ENCODE measurements at places on chromosomes 5 and 9.

DNA sequence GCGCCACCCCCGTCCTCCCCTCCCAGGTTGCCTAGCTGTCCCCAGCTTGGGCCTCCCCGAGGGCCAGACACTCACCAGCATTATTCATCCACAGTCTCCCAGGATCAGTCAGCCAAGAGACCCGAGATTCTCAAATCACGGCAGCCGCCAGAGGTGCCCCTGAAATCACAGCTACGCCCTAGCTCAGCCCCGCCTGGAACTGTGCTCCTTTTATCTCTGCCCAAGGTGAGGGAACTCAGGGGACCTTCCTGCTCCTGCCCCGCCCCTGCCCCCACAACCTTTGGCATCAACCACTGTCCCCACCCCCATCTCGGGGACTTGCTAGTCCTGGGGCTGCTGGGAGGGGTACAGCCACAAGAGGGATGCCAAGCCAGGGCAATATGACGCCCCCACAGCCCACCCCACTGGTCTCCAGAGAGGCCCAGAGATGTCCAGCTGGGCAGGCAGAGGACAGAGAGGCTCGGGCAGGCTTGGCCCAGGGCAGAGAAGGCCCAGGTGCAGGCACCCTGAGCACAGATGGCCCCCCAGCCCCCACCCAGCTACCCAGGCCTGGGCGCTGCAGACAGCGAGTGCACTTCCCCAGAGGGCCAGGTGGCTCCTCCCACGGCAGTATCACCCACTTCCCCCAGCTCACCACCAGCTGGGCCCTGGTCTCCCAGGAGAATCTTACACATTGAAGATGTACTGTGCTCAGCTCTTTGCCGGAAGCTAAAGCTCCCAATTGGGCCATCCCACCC, at the start of gene FUT7:
FUT7 (minus strand) TSS at position 185 of the 737 bp plus-strand sequence; CDS start at position 88, 97 bp downstream.
- DNase-seq: no peak

GRCh38 chr9:4704129-4704528, 24.8 kb downstream of the CDC37L1 start:
- no peak for DNase-seq

DNA sequence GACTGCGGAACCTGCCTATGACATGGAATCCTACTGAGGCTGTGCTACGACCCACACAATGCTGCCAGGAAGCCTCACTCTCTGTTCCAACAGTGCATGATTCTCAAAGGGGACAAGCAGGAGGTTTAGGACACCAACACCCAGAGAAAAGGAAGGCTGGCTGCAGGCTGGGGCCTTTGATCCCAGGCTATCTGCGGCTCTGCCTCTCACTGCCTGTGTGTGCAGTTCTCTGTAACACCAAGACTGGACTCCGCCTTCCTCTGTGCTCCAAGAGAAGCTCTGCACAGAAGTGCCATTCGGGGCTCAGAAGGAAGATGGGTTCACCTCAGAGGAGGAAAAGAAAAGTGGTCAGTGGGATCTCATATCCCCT, 20.5 kb downstream of the ANKH start:
- no peak for DNase-seq

GRCh38 chr5:33229216-33229615, 211.5 kb upstream of the TARS1 start:
- no peak for DNase-seq

GRCh38 chr9:109880276-109881169, 100.5 kb downstream of the PALM2AKAP2 start:
- DNase-seq: no peak

- DNase-seq: no peak
Measured at GRCh38 chr9:94826644-94827410, 100.3 kb downstream of the AOPEP start.

DNA sequence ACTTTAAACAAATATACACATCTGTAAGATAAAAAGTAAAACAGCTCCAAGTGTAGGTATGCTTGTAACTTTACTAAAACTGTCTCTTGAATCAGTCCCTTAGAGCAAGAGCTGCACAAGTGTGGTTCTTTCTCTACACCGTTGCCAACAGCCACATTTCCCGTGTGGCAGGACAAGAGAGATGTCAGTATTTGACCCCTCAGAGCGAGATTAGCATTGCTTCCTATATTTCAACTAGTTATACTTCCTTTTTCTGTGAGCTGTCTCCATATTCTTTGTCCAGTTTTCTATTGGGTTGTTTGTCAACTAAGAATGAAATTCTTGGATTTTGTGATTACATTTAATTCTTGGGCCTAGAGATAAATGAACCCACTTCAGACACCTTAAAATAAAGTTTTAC, 8.0 kb downstream of the PLIN2 start:
- DNase-seq: no peak

GRCh38 chr9:121992571-121993212, 100.4 kb downstream of the TTLL11 start:
- DNase-seq: no peak

DNA sequence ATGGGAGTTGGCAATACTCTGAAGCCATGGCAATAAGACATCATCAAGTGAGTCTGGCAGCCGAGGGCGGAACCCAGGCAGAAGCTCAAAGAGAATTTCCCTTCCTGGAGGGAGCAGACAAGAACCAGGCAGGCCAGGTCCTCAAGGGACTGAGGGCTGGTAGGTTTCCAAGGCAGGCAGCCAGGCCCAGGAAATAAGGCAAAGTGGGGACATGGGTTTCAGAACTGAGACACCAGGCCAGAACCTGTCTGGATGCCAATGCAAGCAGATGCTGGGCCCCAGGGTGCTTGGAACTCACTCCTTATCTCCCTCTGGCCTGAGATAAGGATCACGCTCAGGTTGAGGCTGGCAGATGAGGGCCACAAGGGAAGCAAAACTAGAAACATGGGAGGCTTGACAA, 8.9 kb downstream of the TSSK1B start:
- no peak for DNase-seq

- no peak for DNase-seq
Measured at GRCh38 chr5:138625134-138625533, 49.9 kb upstream of the HSPA9 start.

- peak; percentile 75 for DNase-seq
Measured at GRCh38 chr5:179805529-179806249, 977 bp downstream of the MGAT4B start.

DNA sequence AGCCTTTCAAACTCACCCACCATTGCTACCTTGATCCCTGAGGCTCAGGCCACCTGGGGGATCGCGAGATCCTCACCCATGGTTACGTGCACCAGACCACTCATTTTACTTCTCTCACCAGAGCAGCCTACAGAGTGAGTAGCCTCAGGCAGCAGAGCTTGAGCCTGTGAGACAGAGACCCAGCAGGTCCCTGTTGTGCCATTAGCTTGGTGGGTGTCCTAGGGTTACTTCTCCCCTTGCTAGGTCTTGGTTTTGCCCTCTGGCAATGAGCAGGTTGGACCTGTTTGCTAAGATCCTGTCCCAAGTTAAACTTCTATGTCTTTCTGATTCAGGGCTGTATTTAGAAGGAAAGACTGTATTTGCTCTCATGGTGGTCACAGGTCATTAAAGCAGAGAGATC, 21.8 kb downstream of the WHRN start:
- peak; percentile 11 for DNase-seq

GRCh38 chr5:68303038-68303738, 87.6 kb downstream of the PIK3R1 start:
- no peak for DNase-seq

DNA sequence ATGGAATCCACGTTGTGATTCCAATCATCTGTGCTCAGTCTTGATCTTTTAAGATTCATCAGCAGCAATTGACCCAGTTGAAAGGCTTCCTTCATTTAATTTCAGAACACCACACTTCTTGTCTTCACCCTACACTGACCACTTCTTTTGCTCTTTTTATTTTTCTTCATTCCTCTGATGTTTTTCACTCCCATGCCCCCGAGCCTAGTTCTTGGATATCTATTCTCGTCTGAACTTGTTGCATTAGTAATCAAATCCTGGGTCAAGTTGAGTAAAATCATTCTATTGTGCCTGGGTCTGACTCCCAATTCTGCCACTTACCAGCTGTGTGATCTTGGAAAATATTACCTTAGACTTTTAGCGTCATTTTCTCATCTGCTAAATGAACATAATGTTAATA, 356.5 kb downstream of the CDH12 start:
- no peak for DNase-seq

DNA sequence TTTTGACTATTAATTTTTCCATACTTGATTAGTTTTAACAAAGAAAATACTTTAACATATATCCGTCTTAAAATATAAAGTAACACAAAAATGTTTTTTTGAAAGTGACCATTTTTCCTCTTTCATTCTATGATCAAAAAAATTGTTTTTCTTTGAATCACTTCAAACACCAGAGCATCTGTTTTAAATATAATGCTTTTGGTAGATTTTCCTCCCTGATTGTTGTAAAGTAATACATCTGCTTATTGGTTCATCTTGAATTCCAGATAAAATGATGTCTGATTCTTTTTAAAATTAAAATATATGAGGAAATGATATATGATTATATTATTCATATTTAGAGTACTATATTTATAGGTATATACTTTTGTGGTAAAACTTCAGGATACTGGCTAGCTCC, 76.2 kb upstream of the LPAR1 start:
- no peak for DNase-seq

- DNase-seq: no peak
Measured at GRCh38 chr5:145500710-145501109, 334.4 kb downstream of the PRELID2 start.

DNA sequence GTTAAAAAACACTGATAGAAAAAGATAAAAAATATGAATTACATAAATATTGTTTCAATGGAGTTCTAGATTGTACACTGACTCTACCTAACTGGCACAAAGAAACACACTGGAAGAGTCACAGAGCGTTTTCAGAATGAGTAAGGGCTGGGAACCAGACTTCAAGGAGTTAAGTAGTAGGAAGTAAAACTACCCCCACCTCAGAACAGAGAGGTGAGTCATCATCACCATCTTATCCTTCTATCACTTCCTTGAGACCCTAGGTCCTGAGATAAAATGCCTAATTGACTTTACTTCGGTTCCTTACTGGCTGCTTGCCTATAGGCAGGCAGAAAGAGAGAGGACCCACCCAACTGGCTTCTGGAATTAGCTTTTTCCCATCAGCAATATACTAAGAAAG, 79.7 kb downstream of the ELAVL2 start:
- DNase-seq: no peak

DNA sequence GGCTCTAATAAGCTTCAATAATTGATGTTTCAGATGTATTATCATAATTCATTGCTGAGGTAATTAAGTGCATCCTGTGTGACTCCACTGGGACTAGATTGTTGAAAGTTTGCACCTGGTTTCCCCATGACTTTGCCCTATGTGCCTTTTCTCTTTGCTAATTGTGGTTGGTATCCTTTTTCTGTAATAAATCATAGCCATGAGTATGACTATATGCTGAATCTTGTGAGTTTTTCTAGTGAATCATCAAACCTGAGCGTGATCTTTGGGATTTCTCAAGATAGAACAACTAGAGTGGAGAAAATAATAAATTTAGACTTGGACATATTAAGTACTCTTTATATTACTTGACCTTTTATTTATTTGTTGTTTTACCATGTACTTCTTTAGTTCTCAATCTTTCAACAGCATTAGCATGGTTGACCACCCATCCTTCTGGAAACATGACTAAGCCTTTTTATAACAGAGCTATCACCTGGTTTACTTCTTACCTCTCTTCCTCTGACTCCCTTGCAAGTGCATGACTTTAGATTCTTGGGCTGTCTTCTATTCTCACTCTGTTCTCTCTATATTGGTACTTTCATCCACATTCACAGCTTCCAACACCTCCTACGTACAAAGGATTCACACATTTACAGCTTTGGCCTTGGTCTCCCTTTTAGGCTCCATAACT, 239.6 kb upstream of the TAS2R1 start:
- no peak for DNase-seq

DNA sequence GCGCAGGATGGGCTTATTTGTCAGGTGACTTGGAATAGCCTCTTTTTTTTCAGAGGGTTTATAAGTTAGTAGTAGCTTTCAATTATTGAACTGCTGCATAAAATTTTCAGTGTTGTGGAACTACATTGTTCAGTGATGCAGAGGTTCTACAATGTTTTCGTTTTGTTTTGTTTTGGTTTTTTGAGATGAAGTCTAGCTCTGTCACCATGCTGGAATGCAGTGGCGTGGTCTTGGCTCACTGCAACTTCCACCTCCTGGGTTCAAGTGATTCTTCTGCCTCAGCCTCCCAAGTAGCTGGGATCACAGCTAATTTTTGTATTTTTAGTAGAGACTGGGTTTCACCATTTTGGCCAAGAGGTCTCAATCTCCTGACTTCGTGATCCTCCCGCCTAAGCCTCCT, 22.0 kb downstream of the NUP188 start:
- no peak for DNase-seq

DNA sequence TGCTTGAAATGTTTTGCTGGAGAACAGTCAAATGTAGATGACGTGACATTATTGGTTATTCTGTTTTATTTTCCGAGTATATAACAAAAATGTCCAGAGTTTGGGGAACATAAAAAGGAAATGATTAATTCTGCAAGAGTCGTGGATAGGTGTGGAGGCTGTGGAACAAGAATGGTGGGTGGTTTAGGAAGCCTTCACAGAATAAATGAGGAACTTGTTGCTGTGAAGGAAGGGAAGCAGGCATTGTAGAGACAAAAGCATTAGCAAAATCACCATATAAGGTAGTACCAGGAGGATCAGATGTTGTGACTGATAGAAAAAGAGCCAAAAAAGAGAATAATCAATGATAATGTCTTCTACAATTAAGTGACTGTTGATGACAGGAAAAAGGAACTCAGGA, 66.2 kb upstream of the CNTLN start:
- DNase-seq: no peak

DNA sequence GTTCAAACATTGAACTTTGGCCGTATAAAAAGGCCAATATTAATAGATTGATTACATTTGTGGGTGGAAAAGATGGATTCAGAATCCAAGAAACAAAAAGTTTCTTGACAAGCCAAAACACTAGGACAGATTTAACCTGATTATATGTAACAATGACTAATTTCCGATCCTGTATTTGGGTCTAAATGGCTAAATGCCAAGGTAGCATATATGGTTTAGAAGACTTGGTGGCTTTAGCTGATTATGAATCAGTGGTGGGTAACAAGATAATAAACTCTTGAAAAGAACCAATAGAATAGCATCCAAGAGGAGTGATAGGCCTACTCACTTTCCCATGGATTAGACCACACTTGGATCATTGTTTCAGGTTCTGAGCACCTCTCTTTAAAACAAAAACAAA, 21.8 kb upstream of the ANP32B start:
- DNase-seq: no peak

- DNase-seq: no peak
Measured at GRCh38 chr5:104111632-104112031, 549.0 kb upstream of the NUDT12 start.

DNA sequence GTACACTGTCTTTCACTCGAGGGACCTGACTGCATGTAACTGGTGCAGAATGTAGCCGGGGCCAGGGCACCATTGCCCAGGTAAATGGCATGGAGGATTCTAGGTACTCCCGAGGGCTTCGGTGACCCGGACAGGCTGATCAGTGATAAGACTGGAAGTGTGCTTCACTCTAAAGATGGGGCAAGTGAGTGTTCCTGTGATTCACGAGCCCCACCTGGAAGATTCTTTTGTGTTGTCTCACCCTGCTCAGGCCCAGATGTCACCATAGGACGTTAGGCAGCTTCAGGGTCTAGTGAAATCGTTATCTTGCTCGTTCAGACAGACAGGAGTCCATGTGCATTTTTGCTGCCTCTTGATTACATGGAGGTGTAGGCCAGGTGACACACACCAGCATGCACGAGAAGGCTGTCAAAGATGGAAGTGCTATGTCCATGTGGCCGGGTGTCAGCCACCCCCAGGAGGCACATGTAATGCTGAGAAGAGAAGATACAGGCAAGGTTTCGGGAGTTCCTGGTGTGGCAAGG, 73.9 kb downstream of the WNK2 start:
- DNase-seq: peak; percentile 12

- no peak for DNase-seq
Measured at GRCh38 chr5:115430374-115430773, 114.2 kb downstream of the FEM1C start.

GRCh38 chr5:118808441-118808840, 179.9 kb downstream of the DTWD2 start:
- no peak for DNase-seq
